ENCODE measurements at places on chromosomes 2 and 18.

DNA sequence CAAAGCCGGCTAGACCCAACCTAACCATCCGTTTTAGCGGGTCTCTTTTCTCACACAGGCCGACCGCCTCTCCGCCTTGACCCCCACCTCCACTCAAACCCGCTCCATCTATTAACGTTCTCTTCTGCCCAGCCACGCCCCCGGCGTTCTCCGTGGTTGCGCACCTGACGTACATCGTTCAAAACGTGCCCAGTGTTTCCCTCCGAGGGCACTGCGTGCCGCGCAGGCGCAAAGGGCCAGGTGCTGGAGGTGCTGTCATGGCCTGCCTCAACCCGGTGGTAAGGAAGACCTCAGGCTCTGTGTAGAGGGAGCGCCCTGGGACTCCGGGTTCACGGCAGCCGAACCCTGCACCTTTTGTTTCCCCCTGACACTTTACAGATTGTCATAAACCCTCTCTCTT is at the start of gene GTF2A1L:
Gene GTF2A1L, plus strand, starts transcription at position 239 of the 400 bp plus-strand sequence. Its CDS starts 19 bp downstream, at position 258.
- DNase-seq: no peak

GRCh38 chr2:215970425-215970824 is 42.9 kb downstream of the MREG start:
- DNase-seq: no peak

DNA sequence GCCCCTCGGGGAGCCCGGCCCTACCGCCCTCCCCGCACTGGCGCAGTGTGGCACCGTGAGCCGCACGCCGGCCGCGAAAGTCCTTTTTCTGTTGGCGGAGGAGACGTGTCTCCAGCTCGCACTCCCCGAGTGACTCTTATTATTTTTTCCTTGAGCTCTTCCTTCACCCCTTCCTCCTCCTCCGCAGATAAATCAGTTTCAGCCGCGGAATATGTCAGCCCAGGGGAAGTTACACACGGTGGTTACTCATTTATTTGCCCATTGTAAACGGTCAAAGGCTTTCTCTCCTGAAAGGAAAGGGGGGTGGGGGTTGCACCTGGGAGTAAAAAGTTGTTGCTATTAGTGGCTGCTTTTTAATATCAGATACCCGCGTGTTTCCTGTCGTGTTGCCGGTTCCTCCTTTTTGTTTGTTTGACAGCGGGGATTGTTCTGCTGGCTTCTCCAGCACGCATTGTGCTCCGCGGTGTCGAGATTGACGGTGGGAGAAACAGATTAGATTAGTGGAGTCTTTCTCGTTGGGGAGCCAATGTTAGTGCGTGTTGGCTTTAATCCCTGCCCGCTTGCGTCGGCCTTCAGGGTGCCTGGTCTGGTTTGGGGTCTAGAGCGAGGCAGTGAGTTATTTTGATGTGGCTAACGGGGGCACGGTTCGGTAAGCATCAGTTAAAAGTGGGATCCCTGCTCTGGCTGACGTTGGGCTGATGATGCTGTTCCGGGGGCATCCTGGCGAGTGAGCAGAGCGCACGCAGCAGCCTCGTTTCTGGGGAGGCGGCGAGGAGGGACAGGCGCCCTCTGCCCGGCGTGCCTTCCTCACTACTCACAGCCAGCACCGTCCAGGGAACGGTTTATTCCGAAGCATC is 1.6 kb downstream of the CRIM1 start:
- DNase-seq: no peak

DNA sequence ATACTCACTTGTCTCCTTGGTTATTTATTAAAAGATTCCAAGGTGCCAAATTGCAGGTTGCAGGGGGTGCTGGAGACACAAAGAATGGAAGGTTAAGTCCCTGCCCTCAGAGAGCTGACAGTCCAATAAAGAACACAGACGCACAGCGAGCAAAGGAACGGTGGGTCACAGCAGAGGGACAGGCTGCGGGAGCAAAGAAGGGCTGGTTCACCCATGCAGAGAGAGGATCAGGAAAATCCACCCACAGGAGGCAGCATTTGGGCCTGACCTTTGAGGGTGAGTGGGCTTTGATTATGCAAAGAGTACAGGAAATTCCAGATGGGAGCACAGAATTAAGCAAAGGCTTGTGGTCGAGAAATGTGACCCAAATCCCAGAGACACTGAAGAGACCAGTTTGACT is 45.0 kb downstream of the ZBTB7C start:
- DNase-seq: no peak

GRCh38 chr2:20157193-20157891 is 67.6 kb downstream of the SDC1 start:
- no peak for DNase-seq

- DNase-seq: no peak
These were observed 20.9 kb upstream of the HK2 start for GRCh38 chr2:74812787-74813590.

GRCh38 chr2:223523551-223524001 is 78.6 kb downstream of the SCG2 start:
- DNase-seq: no peak

DNA sequence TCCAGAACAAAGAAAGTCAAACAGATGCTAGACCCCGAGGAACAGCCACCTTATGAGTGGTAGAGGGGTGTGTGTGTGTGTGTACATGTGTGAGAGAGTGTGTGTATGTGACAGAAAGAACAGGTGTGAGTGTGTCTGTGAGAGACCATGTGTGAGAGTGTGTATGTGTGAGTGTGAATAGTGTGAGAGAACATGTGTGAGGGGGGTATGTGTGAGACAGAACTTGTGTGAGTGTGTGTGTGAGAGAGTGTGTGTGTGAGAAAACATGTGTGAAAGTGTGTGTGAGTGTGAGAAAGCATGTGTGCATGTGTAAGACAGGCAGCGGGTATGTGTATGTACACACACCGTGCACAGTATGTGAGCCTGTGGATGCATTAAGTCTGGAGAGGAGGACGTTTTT is 214.3 kb downstream of the SP3 start:
- no peak for DNase-seq

DNA sequence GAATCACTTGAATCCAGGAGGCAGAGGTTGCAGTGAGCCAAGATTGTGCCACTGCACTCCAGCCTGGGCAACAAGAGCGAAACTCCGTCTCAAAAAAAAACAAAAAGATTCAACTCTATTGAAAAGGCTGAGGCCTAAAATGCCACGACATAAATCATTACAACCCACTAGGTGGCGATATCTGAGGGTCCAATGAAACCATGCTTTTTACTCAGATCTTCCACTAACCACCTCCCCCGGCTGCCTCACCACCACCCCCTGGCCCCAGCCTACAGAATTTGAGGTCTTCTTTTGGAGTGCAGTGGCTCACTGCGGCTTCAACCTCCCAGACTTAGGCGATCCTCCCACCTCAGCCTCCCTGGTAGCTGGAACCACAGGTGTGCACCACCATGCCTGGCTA is 57.5 kb downstream of the AP1S3 start:
- DNase-seq: no peak

DNA sequence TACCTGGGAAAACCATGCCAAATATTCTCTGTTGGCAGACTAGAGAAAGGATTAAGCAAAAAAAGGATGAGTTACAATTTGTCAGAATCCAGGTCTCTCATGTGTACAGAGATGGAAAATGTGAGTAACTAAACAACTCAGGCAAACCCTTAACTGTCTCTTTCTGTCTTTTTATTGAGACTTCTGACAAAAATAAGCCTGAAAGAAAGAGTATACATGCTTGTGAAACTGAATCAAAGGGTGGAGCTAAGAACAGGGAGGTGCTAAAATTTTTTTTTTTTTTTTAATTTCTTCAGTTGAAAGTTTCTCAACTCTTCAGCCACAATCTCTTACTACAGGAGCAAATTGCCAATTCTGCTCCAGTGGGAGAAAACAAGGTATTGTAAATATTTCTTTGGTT is at the start of gene SERPINB10:
Gene SERPINB10, plus strand, starts transcription at position 295 of the 400 bp plus-strand sequence. CDS start 7,553 bp downstream, outside the sequence.
- DNase-seq: no peak

- DNase-seq: no peak
These were observed 27.8 kb upstream of the C2orf74 start for GRCh38 chr2:61134141-61134540.

GRCh38 chr2:32746669-32747068 is 118.8 kb downstream of the TTC27 start:
- no peak for DNase-seq

- DNase-seq: no peak
These were observed 5.8 kb upstream of the CCDC88A start for GRCh38 chr2:55425431-55425831.

DNA sequence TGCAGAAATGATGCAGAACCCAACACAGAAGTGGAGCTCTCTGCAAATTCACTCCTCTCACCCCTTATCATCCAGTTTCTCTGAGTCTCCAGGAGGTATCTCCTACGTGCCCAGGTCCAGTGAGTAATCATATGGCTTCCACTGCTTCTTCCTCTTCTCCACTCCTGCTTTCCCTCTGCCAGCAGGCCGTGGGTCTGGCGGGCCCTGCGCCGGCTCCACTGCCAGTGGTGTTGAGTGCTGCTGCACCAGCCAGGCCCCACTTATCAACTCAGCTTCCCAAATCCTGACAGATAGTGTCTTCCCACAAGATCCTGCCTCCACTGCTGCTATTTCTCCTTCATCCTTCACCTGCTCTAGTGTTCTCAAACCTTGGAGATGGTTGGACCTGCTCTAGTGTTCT is 227.6 kb upstream of the PARD3B start:
- no peak for DNase-seq

- no peak for DNase-seq
These were observed 44.7 kb downstream of the GYPC start for GRCh38 chr2:126700677-126701076.

GRCh38 chr2:37623971-37624900 is 47.2 kb downstream of the CDC42EP3 start:
- DNase-seq: no peak

DNA sequence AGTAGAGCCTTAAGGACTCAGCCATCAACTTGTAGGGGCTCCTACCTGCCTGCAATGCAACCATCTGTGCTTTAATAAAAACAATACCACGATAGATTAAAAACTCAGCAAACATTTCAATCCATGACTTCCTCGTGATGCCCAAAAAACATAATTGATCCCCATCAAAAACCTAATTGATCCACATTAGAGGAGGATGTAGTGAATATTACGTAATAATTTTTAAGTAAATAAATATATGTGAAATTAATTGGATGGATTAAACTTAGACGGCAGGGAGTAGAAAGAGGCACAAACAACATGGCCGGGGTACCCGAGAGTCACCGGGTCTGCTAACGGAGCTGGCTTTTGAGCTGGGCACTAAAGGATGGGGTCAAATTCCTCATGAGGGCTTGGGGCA is 87.3 kb downstream of the ARL4C start:
- DNase-seq: no peak

GRCh38 chr18:78582181-78582709 is 397.4 kb upstream of the SALL3 start:
- no peak for DNase-seq

DNA sequence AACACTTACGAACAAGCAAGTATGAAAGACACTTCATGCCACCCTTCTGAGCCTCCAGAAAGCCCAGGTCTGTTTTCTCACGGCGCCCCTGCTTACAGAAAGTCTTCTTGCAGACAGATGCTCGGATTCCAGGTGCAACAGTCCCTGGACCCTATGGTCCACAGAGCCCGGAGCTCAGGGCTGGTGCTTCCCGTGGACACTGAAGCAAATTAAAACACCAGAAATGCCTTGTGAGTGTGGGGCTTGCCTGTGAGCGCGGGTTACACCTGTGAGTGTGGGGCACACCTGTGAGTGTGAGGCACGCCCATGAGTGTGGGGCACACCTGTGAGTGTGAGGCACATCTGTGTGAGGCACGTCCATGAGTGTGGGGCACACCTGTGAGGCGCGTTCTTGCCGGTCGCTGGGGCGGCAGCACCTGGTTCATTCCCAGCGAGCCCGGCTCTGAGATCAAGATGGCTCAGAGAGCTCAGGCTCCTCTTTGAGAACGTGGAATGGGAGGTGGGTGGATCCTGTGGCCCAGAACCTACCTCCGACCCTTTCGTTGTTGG is 205.2 kb upstream of the TPO start:
- DNase-seq: no peak

GRCh38 chr18:27636576-27637085 is 451.5 kb upstream of the CHST9 start:
- DNase-seq: no peak

- DNase-seq: no peak
These were observed 348.6 kb downstream of the ANAPC1 start for GRCh38 chr2:111535404-111535803.

DNA sequence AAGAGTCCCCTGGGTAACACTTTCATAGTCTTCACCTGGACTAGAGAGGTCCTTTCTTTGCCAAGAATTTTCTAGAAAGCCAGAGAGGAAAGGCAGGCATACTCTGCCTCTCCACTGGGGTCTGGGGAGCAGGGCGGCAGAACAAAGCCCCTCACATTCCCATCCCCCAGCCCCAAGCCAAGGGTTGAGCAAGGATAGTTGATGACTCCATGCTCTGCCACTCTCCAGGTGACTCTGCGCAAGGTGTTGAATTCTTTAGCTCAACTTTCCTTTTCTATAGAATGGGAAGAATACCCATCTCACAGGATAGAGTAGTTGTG is 2.9 kb upstream of the GDF7 start:
- DNase-seq: no peak

DNA sequence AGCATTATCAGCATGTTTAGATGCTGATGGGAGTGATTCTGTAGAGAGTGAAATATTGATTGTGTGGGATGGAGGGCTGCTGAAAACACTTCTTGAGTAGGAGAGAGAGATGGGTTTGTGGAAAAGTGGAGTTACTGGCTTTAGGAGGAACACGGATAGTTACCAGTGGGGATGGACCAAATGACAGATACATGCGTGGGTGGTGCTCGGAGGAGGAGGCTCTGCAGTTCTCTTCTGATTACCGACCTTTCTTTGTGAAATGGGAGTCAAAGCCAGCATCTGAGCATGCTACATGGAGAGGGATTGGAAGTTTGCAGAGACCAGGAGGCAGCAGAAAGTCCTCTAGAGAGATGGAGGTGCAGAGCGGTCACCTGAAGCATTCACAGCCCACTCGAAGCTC is 26.3 kb downstream of the RNF144A start:
- DNase-seq: no peak

- DNase-seq: no peak
These were observed 422.8 kb upstream of the ZEB2 start for GRCh38 chr2:144942516-144943256.

GRCh38 chr2:14016289-14016955 is 616.1 kb upstream of the LRATD1 start:
- DNase-seq: no peak
